Activated CD4-positive, alpha-beta T cell treated with anti-CD3 and anti-CD28 coated beads, Interleukin-2, amount 10 ng/mL, durations not matched to agents 24 days and 14 days (primary cell): ENCODE measurements at places on chromosomes 7 and 10. TPM values are rescaled to one million over a fixed set of nuclear protein-coding genes. Genes with fewer than 3 reads are reported as not detected.

Gene SYPL1
- total RNA-seq = 26.6 and 27.2 TPM in 2 replicates

Gene SLC13A4
- total RNA-seq = not detected in 2 replicates

DNA sequence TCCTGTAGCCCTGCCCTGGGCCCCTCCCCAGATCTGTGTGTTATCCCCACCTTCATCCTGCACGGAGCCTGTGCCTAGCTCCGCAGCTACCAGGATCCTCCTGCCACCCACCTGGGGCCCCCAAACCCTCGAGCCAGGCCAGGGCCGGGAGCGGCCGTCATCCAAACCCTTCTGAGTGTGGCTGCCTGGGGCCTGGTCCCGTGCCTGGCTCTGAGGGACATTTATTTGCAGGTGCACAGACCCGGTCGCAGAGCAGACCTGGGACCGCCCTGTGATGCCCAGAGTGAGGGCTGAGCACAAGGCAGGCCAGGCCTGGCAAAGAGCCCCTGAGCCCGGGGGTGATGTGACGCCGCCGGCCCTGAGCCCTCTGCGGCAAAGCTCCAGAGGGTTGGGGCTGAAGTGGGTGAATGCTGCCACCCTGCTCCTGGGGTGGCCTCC, 27.4 kb upstream of the INPP5A start:
- no peaks in the 10 kb centered on the region for H3K36me3 ChIP-seq
- DNase-seq = no peak
- H3K27me3 ChIP-seq = peaks cover 4% of the 10 kb centered on the region
- no peaks in the 10 kb centered on the region for H3K4me1 ChIP-seq
- no peak overlapping the region for H3K27ac ChIP-seq

- no peak for DNase-seq
- no peak overlapping the region for H3K27ac ChIP-seq
- no peaks in the 10 kb centered on the region for H3K36me3 ChIP-seq
- H3K4me1 ChIP-seq = peaks cover 7% of the 10 kb centered on the region
- H3K4me3 ChIP-seq = no peak overlapping the region
Observed at GRCh38 chr7:111198255-111198654, 107.3 kb downstream of the LRRN3 start.
